ENCODE measurements at places on chromosomes 5 and 9.

DNA sequence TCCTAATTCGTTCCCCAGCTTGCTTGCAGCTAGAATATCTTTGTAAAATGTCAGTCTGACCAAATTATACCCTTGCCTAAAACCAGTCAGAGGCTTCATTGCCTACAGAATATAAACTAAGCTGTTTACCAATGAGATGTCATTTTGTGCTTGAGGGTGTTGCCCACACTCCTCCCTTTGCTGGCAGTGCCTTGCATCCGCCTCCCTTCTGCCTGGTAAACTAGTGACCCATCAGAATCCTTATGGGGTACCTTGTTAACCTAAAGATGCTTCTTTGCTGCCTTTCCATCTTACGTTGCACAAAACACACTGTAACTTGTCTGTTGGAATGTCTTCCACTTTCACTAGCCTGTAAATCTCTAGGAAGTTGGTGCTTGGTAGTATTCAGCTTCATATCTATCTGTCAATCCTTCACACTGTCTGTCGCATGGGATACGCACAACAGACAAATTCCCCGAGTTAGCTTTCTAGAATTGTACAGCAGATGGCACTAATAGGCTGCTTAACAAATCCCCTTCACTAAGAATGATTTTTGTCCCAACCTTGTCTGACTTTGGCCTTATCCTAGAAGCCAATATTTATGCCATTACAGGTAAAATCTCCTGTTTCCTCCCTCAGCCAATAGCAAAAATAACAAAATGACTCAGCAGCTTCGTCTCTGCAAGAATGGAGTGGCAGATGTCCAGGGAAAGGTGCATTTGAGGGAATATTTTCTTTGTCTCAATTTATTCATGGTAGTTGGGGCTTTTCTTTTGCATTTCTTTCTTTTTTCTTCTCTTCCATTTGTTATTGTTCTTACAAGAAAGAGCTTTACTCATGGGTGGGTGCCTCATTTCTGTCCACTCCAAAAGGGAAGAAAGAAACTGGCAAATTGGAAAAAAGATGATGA, 3.0 kb downstream of the NUDT2 start:
- DNase-seq, result peak; percentile 46

GRCh38 chr9:127184641-127185040, 62.2 kb upstream of the ANGPTL2 start:
- DNase-seq, result no peak

DNA sequence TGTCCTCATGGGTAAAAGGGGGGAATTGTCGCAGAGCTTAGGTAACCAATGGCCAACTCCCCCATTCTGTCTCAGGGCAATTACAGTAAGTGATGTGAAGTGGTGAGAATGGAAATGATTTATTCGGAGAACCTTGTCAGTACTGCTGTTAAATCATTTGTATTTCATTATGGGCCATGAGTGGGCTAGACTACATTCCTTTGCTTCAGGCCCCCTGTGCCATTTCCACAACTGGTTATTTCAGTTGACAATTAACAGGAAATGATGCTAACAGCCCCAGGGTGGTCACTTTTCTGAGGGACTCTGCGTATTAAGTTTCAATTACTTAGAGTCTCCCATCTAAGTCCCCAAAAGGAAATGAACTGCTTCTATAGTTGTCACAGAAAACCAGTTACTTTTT, 653.7 kb downstream of the CCDC171 start:
- no peak for DNase-seq

GRCh38 chr5:34719029-34719428, 62.9 kb downstream of the RAI14 start:
- no peak for DNase-seq

DNA sequence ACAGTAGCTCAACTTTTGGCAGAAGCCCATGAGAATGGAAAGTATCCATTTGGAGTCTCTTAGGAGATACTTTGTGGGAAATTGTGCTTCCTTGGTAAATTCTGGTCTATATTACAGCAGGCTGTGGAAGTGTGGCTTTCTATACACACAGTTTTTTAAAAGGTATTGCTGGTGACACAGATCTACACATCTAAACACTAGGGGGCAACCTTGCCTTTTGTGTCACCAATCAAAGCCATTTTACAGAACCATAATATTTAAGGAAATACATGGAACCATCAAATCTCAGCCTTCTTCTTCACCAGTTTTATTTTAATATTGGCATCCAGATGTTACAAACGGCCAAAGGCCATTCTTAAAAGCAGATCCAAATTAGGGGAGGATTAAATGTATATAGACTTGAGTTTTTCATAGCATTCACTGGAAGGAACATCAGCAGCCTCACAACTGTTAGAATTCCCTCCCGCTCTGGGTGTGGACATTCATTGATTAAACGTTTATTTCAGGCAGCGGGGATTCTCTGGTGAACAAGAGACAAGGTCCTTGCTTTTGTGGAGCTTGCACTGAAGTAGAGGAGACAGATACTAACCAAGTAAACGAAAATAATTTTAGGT, 132.4 kb upstream of the EPB41L4A start:
- peak; percentile 67 for DNase-seq

DNA sequence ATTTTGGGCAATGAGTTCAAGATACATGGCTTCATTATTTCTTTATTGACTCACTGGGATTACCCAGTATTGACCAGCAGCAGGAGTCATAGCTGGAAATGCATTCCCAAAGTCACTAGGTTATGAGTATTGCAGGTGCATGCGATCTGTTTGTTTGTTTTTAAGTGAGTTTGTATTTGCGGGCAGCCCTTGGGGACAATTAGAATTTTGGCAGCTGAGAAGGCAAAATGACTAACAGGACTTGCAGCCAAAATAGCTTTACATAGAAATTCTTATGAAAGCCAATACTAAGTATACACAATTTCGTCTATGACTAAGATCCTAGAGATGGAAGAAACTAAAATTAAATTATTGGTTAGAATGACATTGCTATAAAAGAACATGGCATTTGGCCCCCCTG, 18.1 kb upstream of the RGMB start:
- peak; percentile 70 for DNase-seq

DNA sequence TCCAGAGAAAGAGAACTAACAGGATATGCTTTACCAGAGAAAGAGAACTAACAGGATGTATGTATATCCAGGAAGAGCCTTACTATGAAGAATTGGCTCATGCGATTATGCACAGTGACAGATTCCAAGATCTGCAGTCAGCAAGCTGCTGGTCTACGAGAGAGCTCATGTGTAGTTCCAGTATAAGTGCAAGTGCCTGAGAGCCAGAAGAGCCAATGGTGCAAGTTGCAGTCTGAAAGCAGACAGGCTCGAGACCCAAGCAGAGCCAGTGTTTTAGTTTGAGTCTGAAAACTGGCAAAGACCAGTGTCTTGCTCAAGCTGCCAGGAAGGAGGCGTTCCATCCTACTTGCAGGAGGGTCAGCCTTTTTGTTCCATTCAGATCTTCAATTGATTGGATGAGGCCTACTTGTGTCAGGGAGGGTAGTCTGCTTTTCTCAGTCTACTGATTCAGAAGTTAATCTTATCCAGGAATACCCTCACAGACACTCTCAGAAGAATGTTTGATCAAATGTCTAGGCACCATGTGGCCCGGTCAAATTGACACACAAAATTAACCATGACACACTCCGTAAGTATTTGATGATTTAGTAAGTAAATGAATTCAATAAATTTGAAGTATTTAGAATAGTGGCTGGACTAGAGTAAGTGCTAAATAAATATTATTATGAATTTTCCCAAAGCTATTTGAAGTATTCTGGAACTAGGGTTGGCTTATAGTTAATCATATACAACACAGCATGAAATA, 372.1 kb upstream of the SGCD start:
- no peak for DNase-seq
